Ovary (tissue), 10 donors: ENCODE measurements at places on chromosomes 12 and 14. TPM values are rescaled to one million over a fixed set of nuclear protein-coding genes. Genes with fewer than 3 reads are reported as not detected.

PTPRR gene
- not detected for total RNA-seq

LUM gene
- total RNA-seq = 346 TPM

STYK1 gene
- total RNA-seq = 0.33 TPM

NEMF gene
- 64.2 TPM for total RNA-seq

LBHD2 gene
- total RNA-seq = 0.47 TPM

CLEC4E gene
- total RNA-seq = not detected

LRIG3 gene
- 27.9 TPM for total RNA-seq

SMARCC2 gene
- 57.9 TPM for total RNA-seq

NRL gene
- total RNA-seq = 1.3 TPM

ERBB3 gene
- total RNA-seq = 0.72 TPM

LRRC10 gene
- total RNA-seq = not detected

PDZRN4 gene
- 4.1 TPM for total RNA-seq

PTMS gene
- total RNA-seq = 712 TPM

RBM19 gene
- 42.3 TPM for total RNA-seq
